ENCODE measurements at places on chromosomes 1 and 21. TPM values are rescaled to one million over a fixed set of nuclear protein-coding genes. Genes with fewer than 3 reads are reported as not detected.

The RGS1 gene
- 94.0 TPM for total RNA-seq

The ITLN1 gene
- total RNA-seq, result not detected

The TFB2M gene
- total RNA-seq, result 7.1 TPM

The SLC44A5 gene
- total RNA-seq, result 8.2 TPM

The FCER1G gene
- total RNA-seq, result 6.2 TPM

The RIPPLY3 gene
- not detected for total RNA-seq

The AGO4 gene
- total RNA-seq, result 22.0 TPM

The CHIA gene
- not detected for total RNA-seq

The MTMR11 gene
- total RNA-seq, result 12.2 TPM

The FOXO6 gene
- 3.5 TPM for total RNA-seq

The F5 gene
- total RNA-seq, result 2.5 TPM

The KLHDC7A gene
- total RNA-seq, result not detected

The ARHGEF19 gene
- total RNA-seq, result 2.1 TPM

The ZNF687 gene
- total RNA-seq, result 23.1 TPM

The FCMR gene
- total RNA-seq, result 0.61 TPM

The CRYAA gene
- not detected for total RNA-seq

The THEM5 gene
- total RNA-seq, result not detected

The C1orf87 gene
- total RNA-seq, result 1.6 TPM

The ANGPTL3 gene
- total RNA-seq, result not detected

The ANKRD34A gene
- total RNA-seq, result 33.1 TPM

The VAV3 gene
- total RNA-seq, result 5.6 TPM

The KCNE2 gene
- 0.56 TPM for total RNA-seq

The FCRLB gene
- total RNA-seq, result 4.1 TPM

The CREB3L4 gene
- total RNA-seq, result 5.0 TPM

The DIP2A gene
- total RNA-seq, result 61.9 TPM

The S100A7 gene
- total RNA-seq, result not detected

The PYCR2 gene
- 53.9 TPM for total RNA-seq

The CCT8 gene
- 116 TPM for total RNA-seq

The SPRR3 gene
- total RNA-seq, result not detected

The NBPF20 gene
- 5.2 TPM for total RNA-seq

The GPR37L1 gene
- total RNA-seq, result 68.3 TPM

The OPRD1 gene
- 17.2 TPM for total RNA-seq

The RNU1-1 gene
- 7,059 TPM for total RNA-seq

The LRRC38 gene
- 1.6 TPM for total RNA-seq

The AMPD1 gene
- total RNA-seq, result not detected

The USP1 gene
- total RNA-seq, result 21.9 TPM

The NID1 gene
- 4.2 TPM for total RNA-seq

The TAS1R1 gene
- not detected for total RNA-seq

The BTBD19 gene
- total RNA-seq, result 8.2 TPM

The GALNT2 gene
- 42.0 TPM for total RNA-seq

The DMRTA2 gene
- total RNA-seq, result 0.43 TPM

The CFHR1 gene
- total RNA-seq, result not detected

The HES5 gene
- 15.1 TPM for total RNA-seq

The TMEM79 gene
- total RNA-seq, result 3.4 TPM

The MMEL1 gene
- 0.88 TPM for total RNA-seq

The C1orf185 gene
- total RNA-seq, result not detected

The TCEANC2 gene
- total RNA-seq, result 6.8 TPM

All from dorsolateral prefrontal cortex (tissue), 122 donors.